ENCODE measurements at places on chromosomes 3 and 15. TPM values are rescaled to one million over a fixed set of nuclear protein-coding genes. Genes with fewer than 3 reads are reported as not detected.

The LSAMP gene
- 2.4 TPM for total RNA-seq

GRCh38 chr3:102712896-102713295, 278.1 kb downstream of the ZPLD1 start:
- DNase-seq: no peak

GRCh38 chr3:69013253-69014021, at the start of gene EOGT:
EOGT (minus strand) TSS chr3:69013684; CDS start chr3:69009846, 3,838 bp downstream.
- peak; percentile 70 for DNase-seq

The NTRK3 gene
- 5.2 TPM for total RNA-seq

The SLC15A2 gene
- 2.8 TPM for total RNA-seq

DNA sequence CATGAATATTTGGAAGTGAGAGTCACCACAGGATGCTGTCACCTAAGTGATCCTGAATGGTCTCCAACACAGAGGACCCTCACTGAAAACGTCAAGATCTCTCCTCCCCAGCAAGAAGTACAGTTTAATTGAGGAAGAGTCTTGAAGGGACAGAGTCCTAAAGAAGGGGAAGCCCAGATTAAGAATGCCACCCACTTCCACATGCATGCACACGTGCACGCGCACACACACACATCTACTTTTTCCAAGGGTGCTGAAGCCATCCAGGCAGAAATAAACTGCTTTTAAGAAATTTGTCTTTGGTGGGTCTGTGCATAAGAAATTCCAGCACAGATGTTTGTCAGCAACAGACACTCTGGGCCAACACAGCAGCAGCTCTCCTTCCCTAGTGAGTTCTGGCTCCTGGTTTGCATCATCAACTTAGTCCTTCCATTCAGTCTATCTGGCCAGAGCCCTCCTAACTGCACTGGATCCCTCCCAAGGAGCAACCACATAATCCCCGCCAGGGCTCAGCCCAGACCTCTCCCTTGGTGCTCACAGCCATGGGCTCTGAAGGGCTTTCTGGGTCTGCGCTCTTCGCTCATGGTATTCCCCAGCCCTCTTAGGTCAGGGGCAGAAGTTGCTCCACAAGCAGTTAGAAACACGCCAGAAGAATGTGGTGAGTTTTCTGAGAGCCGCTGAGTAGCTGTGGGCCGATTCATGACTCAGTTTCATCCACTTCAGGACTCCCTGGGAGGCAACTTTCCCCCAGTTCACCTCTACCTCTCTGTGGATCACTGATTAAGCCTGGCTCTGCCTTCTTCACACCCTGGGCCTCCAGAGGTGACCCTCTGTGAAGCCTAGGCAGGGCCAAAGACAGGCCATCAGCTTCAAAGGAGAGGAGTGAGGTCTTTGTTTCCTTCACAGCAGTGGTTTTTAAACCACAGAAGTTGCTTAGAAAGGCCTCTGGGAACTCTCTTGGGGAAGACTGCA, 132.6 kb upstream of the LIPC start:
- DNase-seq: no peak

All from omental fat pad (tissue), 4 donors.